Fibroblast of the conjunctiva (primary cell): ENCODE measurements at places on chromosomes 3 and 15.

GRCh38 chr3:187616307-187616972 lies 53.8 kb downstream of the SST start:
- DNase-seq, result peak; percentile 38

DNA sequence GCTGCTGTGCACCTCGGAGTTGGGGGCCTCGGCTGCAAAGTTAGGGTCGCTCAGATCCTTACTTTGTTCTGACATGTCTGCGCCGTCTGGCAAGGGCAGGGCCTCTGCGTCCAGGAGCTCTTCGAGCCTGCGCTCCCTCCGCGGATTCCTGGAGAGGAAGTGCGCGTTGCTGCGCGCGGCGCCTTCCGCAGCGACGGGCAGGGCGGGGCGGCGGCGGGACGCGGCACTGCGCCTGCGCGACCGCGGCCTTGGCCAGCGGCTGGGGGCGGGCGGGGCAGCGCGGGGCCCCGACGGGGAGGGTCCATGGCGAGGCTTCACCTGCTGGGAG lies at the start of gene NDN:
Gene NDN (minus strand): TSS at position 163 of the 328 bp plus-strand sequence. CDS start 88 bp downstream, at position 75.
- peak; percentile 27 for DNase-seq

GRCh38 chr3:67580430-67581000 lies 73.9 kb downstream of the SUCLG2 start:
- DNase-seq, result no peak

DNA sequence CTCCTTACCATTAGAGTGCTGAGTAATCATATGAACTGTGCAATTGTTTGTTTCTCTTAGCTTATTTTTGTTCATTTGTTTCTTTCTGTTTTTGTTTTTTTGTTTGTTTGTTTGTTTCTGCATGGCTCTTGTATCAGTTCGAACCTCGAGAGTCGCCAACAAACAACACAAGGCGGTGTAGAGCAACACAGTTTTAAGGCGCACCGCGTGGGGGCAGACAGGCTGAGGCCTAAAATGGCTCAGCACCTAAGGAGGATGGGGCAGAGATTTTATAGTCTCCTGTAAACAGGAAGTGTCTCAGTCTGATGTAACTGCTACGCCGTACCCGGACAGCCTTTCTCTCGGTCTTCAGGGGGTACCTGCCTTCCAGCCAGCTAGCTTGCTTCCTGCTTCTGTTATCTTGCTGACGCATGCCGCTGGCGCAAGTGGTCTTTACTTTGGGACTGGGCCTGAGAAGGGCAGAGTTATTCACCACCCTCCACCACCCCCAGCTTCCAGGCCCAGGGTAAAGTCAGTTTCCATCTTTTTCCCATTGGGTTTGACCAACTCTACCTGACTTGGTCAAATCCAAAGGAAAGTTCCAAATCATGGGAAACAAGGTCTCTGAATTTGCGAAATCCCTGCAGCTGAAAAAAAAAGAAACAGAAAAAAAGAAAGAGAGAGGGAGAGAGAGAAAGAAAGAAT lies 25.8 kb upstream of the MFGE8 start:
- no peak for DNase-seq

GRCh38 chr3:101781166-101781565 lies 2.2 kb downstream of the NXPE3 start:
- no peak for DNase-seq

GRCh38 chr3:50347187-50347813 lies 1.8 kb upstream of the ZMYND10 start:
- DNase-seq, result no peak

GRCh38 chr3:111373861-111374260 lies 168.1 kb upstream of the CD96 start:
- no peak for DNase-seq

- no peak for DNase-seq
These were observed 229.0 kb upstream of the C2CD4B start for GRCh38 chr15:62394079-62394478.

GRCh38 chr3:41652931-41653330 lies 309.0 kb downstream of the ULK4 start:
- no peak for DNase-seq

- DNase-seq, result no peak
These were observed 168.2 kb downstream of the CLSTN2 start for GRCh38 chr3:140103166-140103565.

DNA sequence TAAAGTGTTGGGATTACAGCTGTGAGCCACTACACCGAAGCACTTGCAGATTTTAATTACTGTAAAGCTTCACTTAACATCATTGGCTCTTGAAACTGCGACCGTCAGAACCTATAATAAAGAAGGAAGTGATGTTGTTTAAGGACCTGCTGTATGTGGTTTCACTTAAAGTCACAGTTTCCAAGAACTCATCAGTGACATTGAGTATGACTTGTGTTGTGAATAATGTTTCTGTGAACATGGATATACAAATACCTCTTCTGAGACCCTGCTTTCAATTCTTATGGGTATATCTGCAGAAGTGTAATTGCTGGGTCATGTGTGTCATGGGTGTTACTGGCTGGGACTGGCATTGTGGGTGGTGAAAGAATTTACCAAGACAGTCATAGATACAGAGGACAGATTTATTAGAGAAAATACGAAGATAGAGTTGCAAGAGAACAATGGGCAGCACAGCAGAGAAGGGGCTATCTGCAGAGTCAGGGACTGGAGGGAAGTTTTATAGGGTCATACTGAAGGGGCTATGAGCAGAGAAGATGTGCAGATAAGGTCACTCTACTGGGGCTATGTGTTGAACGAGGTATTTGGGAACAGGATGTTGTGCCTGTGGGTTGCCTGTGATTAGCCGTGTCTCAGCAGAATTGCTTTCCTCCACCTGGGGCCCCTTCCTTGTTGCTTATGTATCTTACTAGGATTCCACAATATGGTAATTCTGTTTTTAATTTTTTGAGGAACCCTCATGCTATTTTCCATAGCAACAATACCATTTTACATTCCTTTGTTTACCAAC lies 4.5 kb downstream of the NDUFB5 start:
- DNase-seq, result no peak

- no peak for DNase-seq
These were observed 160.2 kb downstream of the SERPINI1 start for GRCh38 chr3:167895684-167896083.

GRCh38 chr15:88908697-88909621 lies 4.2 kb downstream of the MFGE8 start:
- no peak for DNase-seq

DNA sequence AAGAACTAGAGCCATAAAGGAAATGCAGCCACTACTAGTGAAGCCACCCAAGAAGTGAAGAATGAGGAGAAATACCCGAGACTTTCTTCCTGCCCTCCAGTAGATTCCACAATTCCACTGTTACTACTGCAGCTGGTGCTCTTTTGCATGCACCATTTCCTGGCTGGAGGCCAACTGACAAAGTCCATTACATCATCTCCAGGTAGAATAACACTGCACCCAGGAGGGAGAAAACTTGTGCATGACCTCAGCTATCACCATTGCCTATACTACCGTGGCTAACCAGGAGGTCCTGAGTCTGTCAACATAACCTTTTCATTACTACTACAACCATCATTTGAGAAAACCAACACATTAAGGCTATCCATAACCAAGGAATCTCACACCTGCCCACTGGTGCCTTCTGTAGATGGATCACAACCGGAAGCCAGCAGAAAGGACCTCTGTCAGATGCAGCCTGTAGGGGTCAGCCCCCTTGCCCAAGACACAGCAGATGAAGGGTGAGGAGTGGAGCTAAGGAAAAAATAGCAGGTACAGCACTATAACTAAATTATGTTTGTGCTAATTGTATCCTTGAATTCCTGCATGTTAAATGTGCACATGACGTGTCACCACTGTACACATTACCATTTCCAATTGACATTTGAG lies 200.8 kb upstream of the C2CD4B start:
- DNase-seq, result no peak

DNA sequence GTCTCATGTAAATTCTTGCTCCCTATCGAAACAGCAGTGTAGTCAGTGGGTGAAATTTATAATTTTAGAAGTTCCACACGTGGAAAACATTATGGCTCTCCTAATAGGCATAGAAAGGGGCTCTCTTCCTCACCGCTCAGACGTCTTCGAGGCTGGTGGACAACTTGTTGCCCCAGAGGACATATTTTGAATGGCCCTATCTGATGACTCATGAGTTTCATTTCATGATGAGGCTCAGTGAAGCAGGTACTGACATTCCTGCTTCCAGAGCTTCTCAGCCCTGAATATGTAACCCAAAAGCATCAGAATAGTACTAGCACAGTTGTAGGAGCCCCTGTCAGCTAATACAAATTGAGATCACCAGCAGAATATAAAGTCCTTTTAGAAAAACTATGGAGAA lies 117.9 kb downstream of the HERC1 start:
- DNase-seq, result no peak

- DNase-seq, result no peak
These were observed 15.4 kb downstream of the CRTC3 start for GRCh38 chr15:90545095-90545494.

GRCh38 chr15:38069511-38070011 lies 135.1 kb downstream of the TMCO5A start:
- peak; percentile 94 for DNase-seq

GRCh38 chr3:55654123-55654760 lies 167.1 kb upstream of the WNT5A start:
- no peak for DNase-seq

GRCh38 chr3:146227486-146227885 lies 23.4 kb downstream of the PLSCR4 start:
- no peak for DNase-seq

GRCh38 chr3:46895204-46895660 lies 17.7 kb downstream of the PTH1R start:
- no peak for DNase-seq

DNA sequence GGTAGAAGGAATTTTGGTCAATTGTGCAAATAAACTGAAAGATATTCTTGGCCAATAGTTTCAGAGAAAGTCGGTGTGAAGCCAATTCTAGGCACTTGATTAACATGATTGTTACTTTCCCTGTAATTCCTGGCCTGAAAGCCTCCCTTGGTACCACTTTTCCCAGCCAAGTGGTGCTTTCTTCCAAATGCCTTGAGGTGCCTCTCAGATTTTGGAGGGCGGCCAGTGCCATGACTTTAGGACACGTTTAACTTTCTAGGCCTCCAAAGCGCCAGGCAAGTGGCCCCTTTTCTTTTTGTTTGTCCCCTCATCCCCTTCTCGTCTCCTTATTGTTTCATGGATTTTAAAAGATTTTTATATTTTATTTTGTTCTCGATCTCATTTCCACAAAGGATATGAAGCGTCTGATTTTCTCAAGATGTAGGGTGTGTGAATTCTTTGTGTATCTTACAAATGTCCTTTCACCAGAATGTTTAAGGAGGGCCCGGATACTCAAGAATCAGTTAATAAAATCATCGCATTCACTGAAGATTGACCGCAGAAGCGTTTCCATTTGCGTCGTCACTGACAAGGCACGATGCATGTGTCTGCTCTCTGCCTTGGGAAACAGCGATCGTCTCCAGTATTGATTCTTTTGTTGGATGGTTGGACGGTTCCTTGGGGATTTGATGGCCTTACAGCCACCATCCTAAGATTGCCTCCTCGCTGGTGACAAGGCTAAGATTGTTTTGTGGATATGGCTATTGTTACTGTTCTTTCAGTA lies 87.8 kb downstream of the ASB7 start:
- no peak for DNase-seq

DNA sequence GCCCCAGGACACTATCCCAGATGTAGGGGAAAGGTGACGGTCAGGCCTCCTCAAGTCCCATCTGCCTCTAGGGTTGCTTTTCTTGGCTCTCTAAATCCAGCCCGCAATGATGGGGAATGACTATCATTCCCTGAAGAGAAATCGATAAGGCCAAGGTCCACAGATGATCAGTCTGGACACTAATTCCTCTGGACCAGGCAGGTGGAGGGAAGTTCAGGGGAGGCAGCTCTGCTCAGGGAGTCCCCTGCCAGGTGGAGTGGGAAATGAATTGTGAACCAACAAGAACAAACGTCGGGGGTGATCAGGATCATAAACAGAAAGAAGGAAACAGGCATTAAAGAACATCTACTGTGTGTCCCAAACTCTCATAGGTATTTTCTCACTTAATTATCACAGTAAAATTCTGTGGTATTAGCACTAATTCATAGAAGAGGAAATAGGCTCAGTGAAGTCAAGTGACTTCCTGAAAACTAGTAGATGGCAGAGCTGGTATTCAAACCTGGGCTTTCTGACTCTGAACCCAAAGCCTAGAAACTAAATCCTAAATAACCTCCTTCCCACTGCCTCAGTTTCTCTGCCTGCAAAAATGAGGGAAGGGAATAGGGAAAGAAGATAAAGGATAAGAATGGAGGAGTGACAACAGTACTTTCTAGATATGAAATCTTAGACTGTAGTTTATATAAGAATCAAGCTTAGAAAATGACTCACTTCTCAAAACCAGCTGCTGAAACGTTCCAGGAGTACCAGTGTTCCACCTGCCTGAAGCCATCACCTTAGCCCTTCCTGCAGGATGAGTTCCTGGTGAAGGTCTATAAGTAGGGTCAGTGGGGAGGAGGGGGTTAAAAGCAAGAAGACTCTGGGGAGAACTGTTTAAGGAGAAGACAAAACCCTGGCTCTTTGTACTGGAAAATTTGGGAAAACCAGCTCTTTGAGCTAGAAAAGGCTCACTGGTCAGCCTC lies 7.5 kb downstream of the BMF start:
- no peak for DNase-seq

- no peak for DNase-seq
These were observed 60.4 kb downstream of the MESD start for GRCh38 chr15:80929225-80929624.

- DNase-seq, result no peak
These were observed 317.0 kb downstream of the GABRB3 start for GRCh38 chr15:26455828-26456227.

DNA sequence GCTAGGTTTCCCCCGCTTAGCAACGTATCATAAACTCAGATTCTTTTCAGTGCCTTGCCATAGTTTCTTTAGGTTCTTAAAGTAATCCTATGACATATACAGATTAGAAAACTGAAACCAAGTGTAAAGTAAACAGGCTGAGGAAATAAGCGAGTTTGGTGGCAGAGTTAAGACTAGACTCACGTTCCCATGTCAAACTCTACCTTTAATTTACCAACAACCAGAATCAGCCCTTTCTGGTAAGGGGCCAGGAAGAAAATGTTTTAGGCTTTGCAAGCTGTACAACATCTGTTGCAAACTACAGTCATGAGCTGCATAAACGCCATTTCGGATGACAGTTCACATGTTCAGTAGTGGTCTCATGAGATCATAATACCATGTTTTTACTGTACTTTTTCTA lies 128.0 kb upstream of the PRICKLE2 start:
- no peak for DNase-seq

- no peak for DNase-seq
These were observed 19.5 kb downstream of the DNAJB11 start for GRCh38 chr3:186589856-186590579.

GRCh38 chr3:173397161-173398110 lies at the start of gene NLGN1:
Gene NLGN1, plus strand, starts transcription at chr3:173397744.
- DNase-seq, result peak; percentile 55

DNA sequence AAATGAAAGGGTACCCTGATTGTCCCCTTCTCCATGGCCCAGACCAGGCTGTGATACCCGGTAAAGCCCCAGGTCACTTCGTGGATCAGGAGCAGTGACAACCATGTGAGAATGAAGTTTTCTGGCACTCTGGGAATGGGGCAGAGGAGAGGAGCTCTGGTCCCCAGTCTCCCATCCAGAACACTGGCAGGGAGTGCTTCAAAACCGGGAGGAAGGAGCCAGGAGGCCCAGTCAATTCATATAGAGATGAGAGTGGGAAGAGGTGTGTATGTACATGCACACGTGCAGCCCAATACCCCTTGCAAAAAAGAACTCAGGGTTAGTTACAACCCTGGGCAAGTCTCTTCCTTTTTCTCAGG lies 101.4 kb upstream of the TLE3 start:
- no peak for DNase-seq

- no peak for DNase-seq
These were observed 19.6 kb downstream of the VGLL4 start for GRCh38 chr3:11624161-11624560.
